Activated CD4-positive, alpha-beta T cell treated with anti-CD3 and anti-CD28 coated beads, Interleukin-2, amount 50 U/mL, for 48 hours (primary cell): ENCODE measurements at places on chromosomes 16 and 17.
A peak's percentile ranks its signal among the peaks of the same experiment; 100 is the strongest.

DNA sequence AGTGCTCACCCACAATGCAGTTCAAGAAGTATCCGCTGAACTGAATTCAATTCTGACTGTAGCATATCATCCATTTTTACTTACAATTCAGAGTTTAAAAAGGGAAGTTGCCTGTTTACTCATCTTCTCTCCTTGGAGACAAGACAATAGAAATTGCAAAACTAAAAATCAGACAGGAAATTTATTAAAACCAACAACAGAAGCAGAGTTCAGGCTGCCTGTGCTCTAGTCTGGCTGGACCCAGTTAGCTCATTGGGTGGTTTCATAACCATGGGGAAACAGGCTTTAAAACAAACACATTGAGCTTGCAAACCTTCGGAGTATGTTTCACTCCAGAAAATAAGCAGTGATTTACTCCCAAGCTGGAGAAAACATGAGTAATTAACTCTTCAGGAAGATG, 321.4 kb downstream of the GRIN2A start:
- DNase-seq: no peak

DNA sequence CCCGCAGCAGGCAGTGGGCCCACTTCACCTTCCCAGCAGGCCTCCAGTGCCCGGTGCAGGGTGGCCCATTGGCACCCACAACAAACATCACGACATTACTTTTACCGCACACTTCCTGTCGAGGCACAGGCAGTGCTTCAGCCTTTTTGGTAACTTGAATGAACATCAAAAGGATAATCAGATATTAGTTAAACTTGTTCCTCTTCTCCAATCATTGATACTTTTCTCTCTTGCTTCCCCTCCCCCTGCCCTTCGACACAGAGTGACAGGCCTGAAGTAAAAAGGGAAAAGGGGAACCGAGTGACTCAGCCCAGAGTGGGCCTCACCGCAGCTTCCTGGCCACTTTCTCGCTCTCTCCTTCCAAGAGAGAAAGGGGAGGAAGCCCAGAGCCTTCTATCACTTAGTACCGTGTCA, 507.0 kb downstream of the MAF start:
- peak; percentile 70 for DNase-seq

- DNase-seq: no peak
Measured at GRCh38 chr16:55543472-55543871, 23.0 kb upstream of the CAPNS2 start.

- DNase-seq: no peak
Measured at GRCh38 chr17:44314031-44314430, 5.6 kb downstream of the RUNDC3A start.

GRCh38 chr17:73814075-73814474, 169.8 kb upstream of the SDK2 start:
- DNase-seq: no peak

DNA sequence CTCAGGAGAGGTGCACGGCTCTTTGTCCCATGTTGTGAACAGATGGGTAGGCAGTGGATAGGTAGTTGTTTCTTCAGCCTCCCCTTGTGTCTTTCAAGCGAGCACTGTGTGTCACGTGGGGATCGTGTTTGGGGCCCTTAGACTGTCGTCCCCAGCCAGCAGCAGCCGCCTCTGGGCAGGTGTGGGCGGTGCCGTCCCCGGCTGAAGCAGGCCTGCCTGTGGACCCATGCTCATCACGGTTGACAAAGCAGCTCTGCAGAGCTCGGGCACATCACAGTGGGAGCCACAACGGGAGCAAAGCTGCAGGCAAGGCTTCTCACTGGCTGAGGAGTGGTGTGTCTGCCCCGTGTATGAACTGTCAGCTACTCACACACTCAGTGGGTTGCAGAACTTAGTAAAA, 4.7 kb upstream of the RPL13 start:
- DNase-seq: no peak

- no peak for DNase-seq
Measured at GRCh38 chr17:50835301-50836234, at the start of gene WFIKKN2. Gene WFIKKN2, plus strand, starts transcription at chr17:50835586. Its CDS starts 352 bp downstream, at chr17:50835938.

DNA sequence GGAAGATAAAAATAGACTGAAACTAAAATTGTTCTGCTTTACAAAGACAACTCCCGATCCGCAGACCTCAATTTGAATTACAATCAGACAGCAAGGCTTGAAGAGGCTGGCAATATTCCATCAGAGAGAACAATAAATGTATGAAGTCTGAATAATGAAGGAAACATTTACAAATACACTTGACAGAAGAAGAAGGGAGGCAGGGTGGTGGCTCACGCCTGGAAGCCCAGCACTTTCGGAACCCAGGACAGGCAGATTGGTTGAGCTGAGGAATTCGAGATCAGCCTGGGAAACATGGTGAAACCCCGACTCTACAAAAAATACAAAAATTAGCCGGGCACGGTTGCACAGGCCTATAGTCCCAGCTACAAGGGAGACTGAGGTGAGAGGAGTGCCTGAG, 14.6 kb downstream of the ODF4 start:
- no peak for DNase-seq

DNA sequence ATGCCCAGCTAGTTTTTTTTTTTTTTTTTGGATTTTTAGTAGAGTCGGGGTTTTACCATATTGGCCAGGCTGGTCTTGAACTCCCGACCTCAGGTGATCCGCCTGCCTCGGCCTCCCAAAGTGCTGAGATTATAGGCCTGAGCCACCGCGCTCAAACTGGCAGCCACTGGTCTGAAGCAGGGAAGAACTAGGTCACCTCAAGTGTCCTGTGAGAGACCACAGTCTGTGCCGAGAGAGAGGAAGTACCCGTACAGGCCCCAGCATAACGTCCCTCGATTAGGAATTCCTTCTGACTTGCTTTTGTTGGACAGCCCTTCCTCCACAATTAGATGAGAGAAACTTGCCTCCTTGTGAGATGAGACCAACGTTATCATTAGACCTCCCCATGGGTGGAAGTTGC, 13.7 kb upstream of the CD300E start:
- DNase-seq: no peak

DNA sequence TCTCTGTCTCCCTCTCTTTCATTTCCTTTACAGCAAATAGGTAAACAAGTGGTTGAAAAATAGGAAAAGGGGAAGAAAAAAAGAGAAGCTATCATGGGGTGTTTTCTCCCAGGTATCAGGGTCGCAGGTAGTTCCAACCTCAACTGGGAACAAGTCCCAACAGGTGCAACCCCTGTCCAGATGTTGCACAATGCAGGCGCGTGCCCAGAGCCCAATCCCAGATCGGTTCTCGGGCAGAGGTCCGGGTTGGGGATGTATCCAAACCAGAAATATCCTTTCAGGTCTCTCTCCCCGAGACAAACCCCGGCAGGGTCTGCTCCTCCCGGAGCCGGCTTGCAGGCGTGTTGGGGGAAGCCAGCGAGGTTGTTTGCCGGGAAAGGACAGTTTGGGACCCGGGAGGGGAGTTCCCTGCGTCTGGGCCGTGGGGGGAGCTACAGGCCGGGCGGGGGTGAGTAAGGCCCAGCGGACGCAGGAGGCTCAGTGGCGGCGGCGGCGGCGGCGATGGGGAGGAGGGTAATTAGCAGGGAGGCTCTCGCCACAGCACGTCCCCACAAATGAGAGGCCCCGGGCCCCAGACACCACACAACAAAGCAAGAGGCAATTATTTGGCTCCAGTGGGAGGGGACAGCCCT, 21.2 kb upstream of the SP6 start:
- DNase-seq: no peak

GRCh38 chr16:23424292-23424958, 28.6 kb downstream of the COG7 start:
- DNase-seq: no peak

DNA sequence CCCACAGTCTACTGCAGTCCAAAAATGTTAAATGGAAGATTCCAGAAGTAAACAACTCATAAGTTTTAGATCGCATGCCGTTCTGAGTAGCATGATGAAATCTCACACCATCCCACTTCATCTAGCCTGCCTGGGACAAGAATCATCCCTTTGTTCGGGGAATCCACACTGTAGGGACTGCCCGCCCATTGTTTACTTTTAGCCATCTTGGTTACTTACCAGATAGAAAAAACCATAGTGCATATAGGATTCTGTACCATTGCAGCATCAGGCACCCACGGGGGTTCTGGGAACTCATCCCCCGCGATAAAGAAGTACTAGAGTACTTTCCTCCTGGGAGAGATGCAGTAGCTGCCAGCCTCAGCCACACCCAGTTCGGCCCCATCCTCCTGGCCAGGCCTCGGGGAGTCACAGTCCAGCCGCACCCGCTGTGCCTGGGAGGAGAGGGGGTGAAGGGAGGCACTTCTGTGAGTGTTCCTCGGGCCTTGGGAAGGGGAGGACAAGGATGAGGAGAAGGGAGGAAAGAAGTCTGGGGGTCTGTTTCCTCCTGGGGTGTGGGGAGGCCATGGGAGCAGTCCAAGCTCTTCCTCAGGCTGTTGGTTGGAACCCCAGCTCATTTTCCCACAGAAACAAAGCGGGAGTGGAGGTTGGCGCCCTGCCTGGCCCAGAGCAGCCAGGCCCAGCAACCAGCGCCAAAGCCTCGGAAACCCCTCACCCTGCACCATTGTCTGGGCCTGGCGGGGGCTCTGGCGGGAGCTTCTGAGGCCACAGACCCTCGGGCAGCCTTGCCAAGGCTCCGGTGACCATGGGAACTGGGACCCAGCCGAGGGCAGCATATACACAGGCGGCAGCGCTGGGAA, 8.9 kb downstream of the TRIM47 start:
- DNase-seq: no peak

DNA sequence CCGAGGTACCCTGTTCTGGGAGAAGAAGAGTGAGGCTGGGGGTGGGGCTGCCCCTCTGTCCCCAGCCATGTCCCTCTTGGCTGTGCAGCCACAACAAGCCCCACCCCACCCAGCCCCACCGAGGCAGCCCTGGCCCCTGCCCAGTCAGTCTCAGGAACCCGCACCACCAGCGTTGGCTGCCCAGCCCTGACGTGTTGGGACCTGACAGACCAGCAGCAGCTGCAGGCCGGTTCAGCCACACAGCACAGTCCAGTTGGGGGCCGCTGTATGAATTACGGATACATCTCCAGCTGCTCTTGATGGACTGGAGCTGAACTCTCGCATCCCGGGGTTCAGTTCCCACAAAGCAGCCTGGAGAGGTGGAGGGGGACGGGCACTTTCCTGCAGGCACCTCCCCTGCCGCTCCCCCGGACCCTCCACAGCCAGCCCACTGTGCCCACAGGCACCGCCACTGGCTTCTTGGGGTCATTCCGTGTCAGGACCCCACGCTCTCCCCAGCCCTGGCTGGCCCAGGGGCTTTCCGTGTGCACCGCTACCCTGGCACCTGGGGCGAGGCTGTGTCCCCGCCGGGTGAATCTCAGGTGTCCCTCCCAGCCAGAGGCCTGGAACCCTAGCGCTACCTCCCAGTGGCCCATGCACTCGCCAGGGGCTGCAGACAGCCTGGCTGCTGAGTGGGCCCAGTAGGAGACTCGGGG, 7.1 kb downstream of the CDH15 start:
- no peak for DNase-seq

GRCh38 chr17:34769049-34769448, 189.7 kb downstream of the TMEM132E start:
- no peak for DNase-seq

DNA sequence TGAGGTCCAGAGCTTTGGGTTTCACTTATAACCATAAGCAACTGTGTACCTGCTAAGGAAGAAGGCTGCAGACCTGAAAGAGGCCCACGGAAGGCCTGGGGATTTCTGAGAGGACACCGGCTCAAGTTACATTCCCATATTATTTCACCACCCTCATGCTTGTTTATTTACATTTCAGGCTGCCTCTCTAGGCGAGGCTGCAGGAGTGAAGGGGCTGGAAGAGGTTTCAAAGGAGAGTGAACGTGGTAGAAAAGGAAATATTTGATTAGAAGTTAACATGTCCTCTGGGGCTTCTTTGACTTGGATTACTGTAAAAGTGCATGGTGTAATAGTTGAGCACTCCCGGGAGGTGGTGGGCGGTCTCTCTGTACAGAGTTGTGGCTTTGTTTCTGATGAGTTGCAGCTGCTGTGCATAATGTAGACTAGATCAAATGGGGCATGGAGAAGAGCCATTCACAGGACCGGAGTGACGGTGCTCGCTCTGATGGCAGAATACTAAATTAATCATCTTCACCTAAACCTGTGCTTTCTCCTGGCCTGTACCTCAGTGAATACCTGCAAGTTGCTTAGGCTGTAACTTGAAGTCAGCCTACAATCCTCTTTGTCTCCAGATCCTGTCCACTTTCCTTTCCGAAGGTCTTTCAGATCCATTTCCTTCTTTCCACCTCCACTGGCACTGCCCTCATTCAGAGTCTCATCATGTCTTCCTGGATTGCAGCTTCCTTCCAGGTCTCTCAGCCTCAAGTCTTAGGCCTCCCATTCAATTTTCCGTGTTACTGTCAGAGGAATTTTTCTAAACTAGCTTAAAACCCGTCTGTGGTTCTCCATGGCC, 1.9 kb upstream of the CPD start:
- peak; percentile 60 for DNase-seq

- DNase-seq: no peak
Measured at GRCh38 chr16:22671301-22672076, 142.5 kb upstream of the HS3ST2 start.

GRCh38 chr17:51647826-51648225, 387.5 kb downstream of the UTP18 start:
- DNase-seq: no peak

DNA sequence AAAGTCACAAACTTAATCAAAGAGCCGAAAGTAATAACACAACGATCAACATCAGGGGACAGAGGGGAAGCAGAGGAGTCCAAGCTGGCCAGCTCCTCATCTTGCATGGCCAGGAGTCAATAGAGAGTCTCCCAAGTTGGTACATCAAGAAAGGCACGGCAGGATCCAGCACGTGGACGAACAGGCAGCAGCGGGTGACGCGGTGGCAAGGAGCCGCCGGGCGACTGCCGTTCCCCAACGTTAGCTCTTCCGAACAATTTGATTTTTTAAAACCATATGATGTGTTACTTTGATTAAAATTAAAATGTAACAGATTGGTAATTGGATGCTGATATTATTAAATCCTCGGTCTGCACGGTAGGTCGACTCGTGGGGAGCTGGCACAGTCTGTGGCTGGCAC, 81.8 kb upstream of the DOC2B start:
- DNase-seq: no peak

- no peak for DNase-seq
Measured at GRCh38 chr16:55010492-55011160, 80.0 kb downstream of the IRX5 start.

DNA sequence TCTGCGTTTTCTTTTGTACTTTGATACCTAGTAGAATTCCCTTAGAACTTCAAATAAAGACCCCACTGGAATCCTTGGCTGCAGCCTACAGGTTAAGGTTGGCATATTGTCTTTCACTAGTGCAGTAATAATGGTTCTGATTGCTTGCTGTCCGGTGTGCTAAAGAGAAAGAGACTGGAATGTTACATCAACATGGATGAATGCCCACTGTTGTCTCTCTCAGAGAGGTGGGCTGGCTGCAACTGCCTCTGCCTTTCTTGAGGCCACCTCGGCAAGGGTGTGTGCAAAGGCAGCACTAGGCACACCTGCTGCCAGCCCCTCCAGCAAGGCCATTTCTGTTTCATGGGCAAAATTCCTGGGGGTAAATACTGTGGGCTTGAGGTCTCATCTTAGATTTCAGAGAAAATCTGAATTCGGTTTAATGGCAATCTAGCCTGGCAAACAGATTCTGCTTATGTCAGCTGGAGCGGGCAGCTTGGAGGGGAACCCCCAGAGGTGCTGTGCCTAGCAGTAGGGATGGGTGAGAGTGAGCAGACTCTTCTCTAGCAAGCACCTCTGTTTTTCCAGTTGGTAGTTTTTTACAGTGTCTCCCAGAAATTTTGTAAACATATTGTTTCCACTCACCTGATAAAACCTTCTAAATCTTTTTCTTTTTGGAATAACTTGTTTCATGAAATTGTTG, 54.0 kb downstream of the MRTFB start:
- no peak for DNase-seq

GRCh38 chr17:49996495-49997300, 1.7 kb upstream of the DLX3 start:
- peak; percentile 77 for DNase-seq
